ENCODE measurements at places on chromosomes 2 and 18.

GRCh38 chr2:135121016-135121657 lies 69.0 kb downstream of the RAB3GAP1 start:
- DNase-seq: no peak

DNA sequence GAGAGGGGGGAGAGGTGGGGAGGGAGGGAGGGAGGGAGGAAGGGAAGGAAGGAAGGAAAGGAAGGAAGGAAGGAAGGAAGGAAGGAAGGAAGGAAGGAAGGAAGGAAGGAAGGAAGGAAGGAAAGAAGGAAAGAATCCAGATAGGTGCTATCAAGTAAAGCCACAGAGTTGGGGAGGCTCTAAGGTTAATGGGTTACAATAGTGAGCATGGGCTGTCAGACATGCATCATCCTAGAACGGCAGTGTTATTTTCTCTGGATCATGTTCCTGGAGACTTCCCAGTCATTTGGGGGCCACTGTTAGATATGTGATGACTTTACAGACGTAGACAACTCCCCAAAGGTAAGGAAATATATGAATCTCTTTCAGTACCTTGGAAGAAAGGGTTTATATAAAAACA lies 31.1 kb downstream of the CDK15 start:
- no peak for DNase-seq

DNA sequence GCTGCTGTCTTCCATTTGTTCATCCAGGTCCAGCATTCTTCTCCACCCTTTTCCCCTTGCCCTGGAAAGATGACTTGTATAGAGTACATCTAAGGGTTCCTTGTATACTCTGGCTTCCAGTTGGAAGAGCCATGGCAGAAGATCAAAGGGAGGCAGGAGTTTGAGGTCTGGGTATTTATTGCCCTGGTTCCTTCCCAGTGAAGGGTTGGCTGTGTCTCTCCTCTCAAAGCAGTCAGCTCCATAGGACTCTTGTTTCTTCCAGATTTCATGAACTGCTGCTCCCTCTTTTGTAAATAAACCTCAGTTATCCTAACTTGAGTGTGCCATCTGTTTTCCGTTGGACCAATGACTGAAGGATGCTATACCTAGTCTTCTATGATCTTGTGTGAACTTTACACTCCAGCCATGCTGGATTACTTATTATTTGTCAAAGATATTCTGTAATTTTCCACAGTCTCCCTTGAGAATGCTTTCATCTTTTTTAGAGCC lies 6.4 kb downstream of the BBS5 start:
- DNase-seq: no peak

GRCh38 chr2:168136392-168136977 lies 110.9 kb downstream of the STK39 start:
- no peak for DNase-seq

- DNase-seq: no peak
Observed at GRCh38 chr2:172829229-172829628, 93.6 kb downstream of the RAPGEF4 start.

DNA sequence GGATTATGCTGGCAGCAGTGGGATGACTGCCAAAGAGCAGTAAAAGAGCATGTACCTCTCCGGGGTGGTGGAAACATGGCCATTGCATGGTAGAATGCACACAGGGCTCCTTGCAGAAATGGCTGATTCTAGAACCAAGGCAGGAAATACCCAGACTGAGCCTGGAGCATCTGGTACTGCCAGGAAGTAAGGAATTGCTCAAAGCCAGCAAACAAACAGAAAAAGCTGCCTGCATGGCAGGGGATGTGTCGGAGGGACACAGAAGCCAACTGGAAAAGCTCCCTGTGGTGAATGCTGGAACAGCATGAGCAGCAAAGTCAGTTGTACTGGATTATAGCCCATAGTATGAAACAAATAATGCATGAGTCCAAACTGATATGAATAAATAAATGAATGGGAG lies 78.0 kb upstream of the NFATC1 start:
- no peak for DNase-seq

- DNase-seq: no peak
Observed at GRCh38 chr2:44004735-44005602, 9.2 kb upstream of the LRPPRC start.

DNA sequence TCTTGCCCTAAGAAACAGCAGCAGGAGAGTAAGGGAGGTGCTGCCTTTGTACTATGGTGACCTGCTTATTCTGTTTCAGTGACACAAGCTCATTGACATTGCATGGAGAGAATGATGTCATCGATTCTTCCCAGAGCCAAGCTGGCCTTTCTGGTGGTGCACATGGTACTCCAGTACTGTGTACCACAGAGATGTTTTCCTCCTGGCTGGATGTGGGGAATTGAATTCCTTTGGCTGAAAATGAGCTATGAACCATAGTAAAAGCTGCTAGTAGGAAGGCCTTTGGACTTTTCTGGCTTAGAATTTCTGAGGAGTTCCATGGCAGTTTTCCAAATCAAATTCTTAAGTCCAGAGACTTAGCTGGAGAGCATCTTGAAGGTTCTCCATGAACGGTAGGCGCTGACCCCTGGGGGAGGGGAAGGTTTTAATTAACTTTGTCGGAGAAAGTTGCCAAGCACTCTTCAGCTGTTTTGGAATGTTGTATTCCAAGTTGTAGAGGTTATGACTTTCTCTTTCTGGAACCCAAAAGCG lies 17.1 kb upstream of the B3GNT2 start:
- no peak for DNase-seq

GRCh38 chr2:46375566-46376125 lies 78.4 kb downstream of the EPAS1 start:
- no peak for DNase-seq

DNA sequence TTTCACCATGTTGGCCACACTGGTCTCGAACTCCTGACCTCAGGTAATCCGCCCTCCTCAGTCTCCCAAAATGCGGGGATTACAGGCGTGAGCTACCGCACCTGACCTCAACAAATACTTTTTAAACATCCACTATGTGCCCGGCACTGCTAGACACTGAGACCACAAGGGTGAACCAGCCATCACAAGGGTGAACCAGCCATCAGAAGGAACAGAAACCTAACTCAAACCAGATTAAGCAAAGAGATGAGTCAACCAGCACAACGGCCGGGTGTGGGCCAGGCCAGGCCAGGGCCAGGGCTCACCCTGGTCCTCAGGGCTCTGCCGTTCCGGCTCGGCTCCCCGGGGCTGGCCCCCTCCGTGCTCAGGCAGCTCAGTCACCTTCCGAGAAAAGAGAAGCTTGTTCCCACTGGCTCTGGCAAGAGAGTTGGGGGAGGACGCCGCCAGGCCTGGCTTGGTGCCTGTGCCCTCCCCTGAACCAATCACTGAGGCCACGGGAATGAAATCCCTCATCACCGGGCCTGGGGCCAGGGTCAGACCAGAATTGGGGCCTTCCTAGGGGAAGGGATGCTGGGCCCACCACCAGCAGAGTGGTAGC lies 4.4 kb downstream of the TEX44 start:
- DNase-seq: no peak

DNA sequence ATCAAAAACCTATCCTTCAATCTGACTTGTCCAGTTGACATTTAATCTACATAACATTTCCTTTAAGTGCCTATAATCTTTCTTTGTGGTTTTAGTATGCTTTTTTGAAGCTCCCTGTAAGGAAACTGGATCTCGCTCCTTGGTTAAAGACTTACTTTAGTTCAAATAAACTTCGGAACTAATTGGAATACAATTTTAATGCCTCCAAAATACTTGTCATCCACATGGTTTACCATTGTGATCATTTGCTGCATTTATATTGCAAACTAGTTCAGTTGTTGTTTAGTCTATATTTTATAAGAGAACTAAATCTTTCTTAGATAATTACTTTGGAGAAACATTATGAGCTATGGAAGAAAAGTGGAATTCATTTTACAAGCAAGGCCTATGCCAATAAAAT lies 496.0 kb downstream of the ERBB4 start:
- no peak for DNase-seq

- DNase-seq: no peak
Observed at GRCh38 chr18:36630917-36631316, 197.9 kb downstream of the TPGS2 start.

GRCh38 chr2:104502901-104503300 lies 351.0 kb upstream of the POU3F3 start:
- DNase-seq: no peak

GRCh38 chr2:108982259-108982679 lies 6.8 kb downstream of the EDAR start:
- DNase-seq: no peak

GRCh38 chr2:25894135-25894830 lies 16.0 kb upstream of the ASXL2 start:
- no peak for DNase-seq

DNA sequence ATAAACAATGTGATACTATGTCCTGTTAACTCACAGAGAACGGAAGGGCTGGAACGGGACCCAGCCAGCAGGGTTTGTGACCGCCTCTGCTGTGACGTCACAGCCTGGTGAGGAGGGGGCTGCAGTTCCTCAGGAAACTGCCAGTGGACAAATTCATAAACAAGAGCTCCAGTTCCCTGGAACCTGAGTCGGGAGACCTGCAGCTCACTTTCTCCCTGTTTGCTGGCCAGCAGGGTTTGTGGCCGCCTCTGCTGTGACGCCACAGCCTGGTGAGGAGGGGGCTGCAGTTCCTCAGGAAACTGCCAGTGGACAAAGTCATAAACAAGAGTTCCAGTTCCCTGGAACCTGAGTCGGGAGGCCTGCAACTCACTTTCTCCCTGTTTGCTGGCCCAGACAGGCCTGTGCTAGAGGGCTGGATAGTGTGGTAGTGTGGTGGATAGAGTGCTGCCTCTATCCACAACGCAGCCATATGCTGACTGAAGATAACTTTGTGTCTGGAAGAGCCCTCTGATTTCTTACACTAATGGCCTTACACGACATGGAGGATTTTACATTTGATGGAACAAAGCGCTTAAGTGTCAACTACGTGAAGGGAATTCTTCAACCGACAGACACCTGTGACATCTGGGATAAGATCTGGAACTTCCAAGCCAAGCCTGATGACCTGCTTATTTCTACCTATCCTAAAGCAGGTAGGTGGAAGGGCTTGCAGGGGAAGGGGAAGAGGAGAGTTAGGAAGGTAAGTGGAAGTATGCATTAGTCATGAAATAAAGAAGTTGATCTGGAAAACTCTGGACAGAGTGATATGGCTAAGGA lies at the start of gene SULT1C4:
TSS of gene SULT1C4 (plus strand) at position 140 of the 816 bp plus-strand sequence. CDS start at position 524, 384 bp downstream.
- DNase-seq: no peak

- no peak for DNase-seq
Observed at GRCh38 chr2:144944546-144945220, 424.8 kb upstream of the ZEB2 start.

DNA sequence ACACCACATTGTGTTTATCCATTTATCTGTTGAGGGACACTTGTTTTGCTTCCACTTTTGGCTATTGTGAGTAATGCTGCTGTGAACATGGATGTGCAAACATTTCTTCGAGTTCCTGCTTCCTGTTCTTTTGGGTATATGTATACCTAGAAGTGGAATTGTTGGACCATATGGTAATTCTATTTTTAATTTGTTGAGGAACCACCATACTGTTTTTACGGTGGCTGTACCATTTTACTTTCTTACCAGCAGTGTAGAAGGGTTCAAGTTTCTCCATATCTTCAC lies 23.1 kb downstream of the ANXA4 start:
- no peak for DNase-seq

GRCh38 chr2:69791045-69791444 lies 38.4 kb upstream of the GMCL1 start:
- no peak for DNase-seq

- no peak for DNase-seq
Observed at GRCh38 chr18:42576124-42576523, 539.4 kb downstream of the RIT2 start.

GRCh38 chr18:67496469-67496868 lies 20.1 kb downstream of the DSEL start:
- DNase-seq: no peak

GRCh38 chr18:73900106-73900835 lies 247.4 kb downstream of the FBXO15 start:
- no peak for DNase-seq

DNA sequence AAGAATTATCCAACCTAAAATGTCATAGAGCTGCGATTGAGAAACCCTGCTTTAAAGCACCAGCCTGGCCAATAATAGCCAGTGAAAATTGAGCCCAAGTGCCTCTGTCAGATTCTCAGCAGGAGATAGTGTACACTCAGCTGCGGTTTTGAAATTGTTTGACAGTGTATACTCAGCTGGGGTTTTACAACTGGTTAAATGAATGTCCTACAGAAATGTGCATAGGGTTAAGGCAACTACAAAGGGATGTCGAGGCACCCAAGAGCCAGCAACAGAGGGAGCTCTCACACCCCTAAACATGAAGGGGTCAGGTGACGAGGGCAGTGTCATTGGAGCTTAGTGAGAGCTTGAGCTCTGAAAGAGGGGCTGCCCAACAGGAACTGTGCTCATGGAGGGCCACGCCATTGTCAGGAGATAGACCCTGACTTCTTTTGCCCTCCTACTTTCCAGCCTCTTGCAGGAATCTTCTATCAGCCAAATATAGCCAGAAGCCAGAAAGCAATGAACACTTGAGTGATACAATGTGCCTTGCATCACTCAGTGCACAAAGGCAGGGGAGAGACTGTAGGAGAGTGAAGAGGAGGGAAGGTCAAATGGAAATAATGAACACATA lies 15.1 kb downstream of the ACTG2 start:
- DNase-seq: peak; percentile 9

DNA sequence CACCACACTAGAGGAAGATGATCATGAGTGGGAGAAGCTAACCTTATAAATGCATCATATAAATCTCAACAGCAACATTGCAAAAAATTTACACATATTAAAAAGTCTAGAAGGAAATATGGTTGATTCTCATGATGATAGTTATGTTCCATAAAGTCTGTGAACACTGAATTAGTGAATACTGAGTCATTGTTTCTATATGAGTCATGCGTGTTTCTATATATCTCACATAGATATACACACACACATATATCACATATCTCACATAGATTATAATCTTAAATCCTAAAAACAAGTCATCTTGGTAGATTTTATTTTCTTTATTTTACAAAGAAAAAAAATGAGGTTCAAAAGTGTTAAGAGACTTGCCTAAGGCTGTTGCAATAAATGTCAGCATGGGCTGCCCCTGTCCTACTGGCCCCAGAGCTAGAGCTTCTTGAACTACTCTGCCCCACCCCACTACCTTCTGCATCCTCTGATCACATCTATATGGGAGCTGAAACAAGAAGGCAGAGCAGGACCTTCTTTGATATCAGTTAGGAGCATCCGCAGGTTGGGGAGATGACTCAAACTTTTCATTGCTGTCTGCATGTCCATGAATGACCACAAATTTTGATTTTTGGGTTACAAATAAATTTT lies 81.8 kb upstream of the ADAM23 start:
- DNase-seq: no peak

GRCh38 chr2:179348906-179349305 lies 84.3 kb upstream of the SESTD1 start:
- no peak for DNase-seq

DNA sequence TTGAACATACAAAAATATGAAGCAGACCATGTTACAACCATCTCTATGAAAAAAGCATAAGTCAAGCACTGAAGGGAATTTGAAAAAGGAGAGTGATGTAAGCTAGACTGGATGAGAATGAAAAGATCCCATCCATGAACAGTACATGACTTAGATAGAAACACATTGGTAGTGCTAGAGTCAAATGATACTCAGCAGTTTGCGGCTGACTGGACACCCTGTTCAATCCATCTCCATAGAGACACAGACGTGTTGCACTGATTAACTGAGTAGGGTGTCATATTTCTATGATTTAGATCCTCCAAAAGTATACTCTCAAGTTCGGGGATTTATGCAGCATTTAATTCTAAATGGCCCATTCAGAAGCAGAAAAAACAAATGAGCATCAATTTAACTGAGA lies 674.3 kb upstream of the NRXN1 start:
- no peak for DNase-seq

Measured in T-helper 9 cell (primary cell).